Activated naive CD4-positive, alpha-beta T cell treated with Interleukin-2 at 50 U/mL for 16 hours (primary cell): ENCODE measurements at places on chromosomes 4 and X.

GRCh38 chr4:85713005-85713404 lies 238.1 kb downstream of the ARHGAP24 start:
- no peak for DNase-seq

DNA sequence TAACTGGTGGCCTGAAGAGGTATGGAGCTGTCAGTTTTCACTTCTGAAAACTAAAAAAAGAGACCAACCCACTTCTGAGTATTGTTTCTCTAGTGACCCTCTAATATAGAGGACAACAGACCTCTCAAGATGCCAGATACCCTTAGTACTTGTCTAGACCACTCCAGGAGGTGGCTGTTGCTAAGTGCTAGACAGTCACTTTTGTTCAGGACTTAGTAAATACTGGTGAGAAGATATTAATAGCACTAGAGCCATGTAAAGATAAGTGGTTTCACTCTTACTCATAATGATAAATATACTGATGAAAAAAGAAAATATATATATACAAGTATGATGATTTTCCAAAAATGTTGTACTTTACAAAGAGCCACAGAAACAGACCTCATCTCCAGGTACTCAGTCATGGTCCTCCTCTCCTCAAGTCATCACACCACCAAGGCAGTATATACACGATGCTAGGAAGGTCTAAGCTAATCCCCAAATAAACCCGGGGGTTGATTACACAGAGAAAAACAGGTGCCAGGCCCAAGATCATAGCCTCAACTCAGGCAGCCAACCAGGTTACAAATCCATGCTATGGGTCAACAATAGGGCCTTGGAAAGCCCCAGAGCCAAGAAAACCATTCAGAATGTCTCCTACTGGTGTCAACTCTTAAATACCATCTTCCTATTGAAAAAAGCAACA lies 66.9 kb downstream of the ARHGEF9 start:
- DNase-seq: no peak

DNA sequence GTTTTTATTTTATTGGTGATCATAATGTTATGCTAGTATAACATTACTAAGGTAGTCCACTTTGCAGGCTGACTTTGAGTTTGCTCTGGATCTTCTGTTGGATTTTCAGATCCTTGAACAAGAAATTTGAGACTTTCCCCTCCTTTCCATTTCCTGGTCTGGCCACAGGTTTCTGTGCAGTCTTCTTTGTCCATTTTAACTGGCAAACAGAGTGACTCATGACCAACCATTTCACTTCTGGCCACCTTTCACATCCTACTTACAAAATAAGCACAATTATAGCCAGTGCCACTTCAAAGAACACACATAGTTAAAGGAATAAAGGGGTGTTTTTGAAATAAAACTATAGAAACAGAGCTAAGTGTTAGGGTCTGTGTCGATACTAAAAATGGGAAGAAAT lies 8.4 kb downstream of the ANK2 start:
- no peak for DNase-seq

DNA sequence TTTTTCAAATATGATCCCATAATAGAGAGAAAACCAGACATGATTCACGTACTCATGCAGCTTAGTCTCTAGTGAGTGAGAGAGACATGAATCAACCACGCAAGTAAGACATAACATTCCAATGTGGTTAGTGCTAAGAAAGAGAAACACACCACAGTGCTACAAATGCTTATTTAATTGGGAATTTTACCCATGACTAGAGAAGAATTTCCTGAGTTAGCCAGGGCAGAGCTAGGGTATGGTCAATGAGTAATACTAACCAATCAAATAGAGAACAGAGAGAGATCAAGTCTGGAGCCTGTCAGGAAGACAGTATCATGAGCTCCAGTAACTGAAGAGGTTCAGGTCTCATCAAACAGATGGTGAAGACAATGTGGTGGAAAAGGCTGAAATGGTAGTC lies 495.2 kb downstream of the PDGFC start:
- DNase-seq: no peak

GRCh38 chr4:26905172-26905571 lies 44.5 kb downstream of the STIM2 start:
- DNase-seq: no peak

DNA sequence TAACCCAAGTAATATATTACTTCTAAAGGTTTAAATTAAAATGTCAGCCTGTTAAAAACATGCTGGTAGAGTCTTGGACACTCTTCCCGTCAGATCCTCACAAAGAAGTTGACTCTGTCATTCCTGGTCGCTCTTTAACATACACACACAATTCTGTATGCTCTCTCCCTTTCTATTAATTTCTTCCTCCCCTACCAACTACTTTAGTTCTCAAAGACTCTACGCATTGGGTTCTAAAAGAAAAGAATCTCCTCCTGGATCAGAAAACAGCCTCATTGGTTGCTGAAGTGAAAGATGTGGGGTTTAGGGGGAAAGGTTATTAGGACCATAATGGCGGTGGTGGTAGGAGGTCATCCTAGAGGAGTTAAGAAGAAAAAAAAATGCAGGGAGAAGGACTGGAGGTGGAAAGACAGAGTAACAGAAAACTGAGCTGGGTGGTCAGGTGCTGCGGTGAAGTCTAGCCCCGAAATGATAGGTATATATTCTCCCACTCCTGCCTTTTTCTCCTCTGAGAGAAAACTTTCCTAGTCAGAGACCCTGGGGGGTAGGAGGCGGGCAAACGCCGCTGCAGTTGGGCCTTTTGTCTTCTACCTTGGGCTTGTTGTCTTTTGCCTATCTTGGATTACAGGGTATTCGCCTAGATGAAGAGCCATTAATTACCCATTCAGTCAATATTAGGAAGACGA lies 5.2 kb upstream of the PITX2 start:
- DNase-seq: no peak
